BE2C (cell line): ENCODE measurements at places on chromosomes 5 and 9.

- DNase-seq, result no peak
Observed at GRCh38 chr5:107646418-107646817, 24.3 kb downstream of the EFNA5 start.

DNA sequence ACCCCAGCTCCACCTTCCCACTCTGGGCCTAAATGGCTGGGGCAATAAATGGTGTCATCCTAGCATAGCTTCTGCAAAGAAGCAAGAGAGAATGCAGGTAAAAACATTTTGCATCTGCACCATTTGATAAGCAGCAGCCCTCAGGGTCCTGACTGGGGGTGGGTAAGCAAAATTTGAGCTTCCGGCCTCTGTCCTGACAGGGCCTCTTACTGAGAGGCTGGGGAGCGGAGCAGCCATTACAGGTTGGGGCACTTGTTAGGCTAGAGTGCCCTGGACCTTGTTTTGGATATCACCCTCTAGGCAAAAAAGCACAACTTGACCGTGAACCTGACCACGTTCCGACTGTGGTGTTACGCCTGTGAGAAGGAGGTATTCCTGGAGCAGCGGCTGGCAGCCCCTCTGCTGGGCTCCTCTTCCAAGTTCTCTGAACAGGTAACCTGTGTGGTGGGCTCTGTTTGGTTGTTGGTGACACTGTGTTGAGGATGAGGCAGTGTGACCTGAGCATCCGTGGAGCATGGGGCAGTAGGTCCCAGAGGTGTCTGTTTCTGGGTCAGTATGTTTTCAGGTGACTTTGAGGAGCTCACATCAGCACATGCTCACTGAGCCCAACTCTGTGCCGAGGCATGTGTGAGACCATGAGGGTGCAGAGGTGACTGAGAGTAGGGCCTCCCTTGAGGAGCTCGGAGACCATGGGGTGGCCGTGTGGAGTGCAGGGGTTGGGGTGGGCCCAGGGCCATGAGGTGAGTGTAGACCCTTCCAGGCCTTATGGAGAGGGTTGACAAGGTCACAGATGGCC, 23.1 kb downstream of the USP20 start:
- no peak for DNase-seq

DNA sequence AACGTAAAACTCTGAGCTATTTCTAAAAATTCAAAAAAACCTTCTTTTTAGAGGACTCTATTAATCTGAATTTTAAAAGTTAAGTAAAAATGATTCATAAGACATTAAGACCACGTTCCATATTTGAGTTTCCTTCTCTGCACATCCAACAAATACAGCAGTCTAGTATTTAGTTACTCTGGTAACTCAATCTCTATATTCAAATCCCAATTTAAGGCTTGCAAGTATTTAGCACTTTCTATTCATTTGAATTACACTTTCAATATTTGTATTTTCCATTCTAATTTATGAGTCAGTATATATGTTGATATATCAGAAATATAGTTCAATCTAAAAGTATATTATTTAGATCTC, 17.7 kb downstream of the RFX3 start:
- no peak for DNase-seq

DNA sequence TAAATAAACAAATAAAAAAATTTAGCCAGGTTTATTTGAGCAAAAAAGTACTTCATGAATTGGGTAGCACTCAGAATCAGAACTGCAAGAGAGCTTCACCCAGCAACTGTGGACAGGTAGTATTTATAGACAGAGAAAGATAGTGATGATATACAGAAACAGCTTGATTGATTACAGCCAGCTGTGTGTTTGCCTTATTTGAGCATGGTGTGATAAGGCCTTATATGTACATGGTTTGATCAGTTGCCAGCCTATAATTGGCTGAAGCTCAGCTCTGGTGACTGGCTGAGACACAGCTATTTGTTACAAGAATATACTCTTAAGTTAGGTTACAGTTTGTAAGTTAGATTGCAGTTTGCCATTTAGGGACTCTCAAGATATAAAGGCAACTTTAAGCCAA, 34.3 kb upstream of the ARL15 start:
- DNase-seq, result no peak

- DNase-seq, result no peak
Observed at GRCh38 chr9:91710158-91710557, 239.9 kb downstream of the ROR2 start.

DNA sequence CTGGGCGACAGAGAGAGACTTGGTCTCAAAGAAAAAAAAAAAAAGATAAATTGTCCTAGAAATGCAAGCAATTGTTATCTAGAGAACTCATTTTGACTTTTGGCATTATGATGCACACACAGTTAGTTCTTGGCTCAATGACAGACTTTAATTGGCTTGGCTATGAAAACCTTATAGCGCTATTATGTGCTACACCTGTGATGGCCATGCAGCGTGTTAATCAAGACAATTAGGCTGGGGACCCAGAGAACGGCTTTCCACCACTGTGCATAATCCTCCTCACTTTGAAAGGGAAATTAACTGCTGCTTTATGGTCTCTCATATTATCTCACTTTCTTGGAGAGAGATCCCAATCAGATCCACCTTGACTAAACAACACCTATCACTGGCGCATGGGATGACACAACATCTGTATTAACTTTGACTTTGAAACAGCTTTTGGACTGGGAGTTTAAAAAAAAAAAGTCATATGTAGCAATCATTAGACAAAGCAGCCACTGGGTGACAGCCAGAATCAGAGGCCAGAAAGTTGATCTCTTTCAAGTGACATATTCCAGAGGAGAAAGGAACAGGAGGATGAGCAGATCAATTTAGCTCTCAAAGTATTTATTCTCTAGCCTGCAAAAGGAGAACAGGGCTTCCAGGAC, 132.5 kb downstream of the PPP2R2B start:
- DNase-seq, result no peak

DNA sequence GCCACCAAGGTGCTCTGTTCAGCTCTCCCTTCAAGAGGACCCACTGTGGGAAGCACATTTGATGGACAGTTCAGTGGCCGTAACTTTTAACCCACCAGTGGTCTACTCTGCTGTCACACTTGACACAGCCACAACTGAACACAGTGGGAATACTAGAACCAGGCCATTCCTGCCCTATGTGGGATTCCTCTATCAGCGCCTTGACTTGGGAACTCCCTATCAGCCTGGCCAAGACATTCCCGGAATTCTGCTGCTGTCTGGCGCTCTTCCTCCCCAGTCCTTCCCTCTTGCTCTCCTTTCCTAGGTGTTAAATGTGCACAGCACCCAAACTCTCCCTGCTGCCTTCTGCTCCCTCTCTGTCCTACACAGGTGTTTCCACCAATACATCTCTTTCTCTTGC, 23.1 kb upstream of the SH3PXD2B start:
- no peak for DNase-seq

DNA sequence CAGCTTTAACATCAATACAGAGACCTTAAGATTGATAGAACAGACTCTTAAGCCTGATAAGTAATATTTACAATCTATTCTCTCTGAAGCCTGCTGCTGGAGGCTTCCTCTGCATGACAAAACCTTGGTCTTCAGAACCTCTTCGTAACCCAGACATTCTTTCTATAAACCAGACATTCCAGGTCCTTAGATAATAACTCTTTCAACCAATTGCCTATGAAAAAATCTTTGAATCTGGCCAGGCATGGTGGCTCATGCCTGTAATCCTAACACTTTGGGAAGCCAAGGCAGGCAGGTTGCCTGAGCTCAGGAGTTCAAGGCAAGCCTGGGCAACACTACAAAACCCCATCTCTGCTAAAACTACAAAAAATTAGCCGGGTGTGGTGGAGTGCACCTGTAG, 327.8 kb downstream of the ENC1 start:
- no peak for DNase-seq

- DNase-seq, result peak; percentile 43
Observed at GRCh38 chr5:171365351-171365750, 22.3 kb upstream of the NPM1 start.

GRCh38 chr5:87755360-87755759, 342.6 kb upstream of the CCNH start:
- no peak for DNase-seq

GRCh38 chr9:109320331-109320741, 523 bp downstream of the EPB41L4B start:
- peak; percentile 34 for DNase-seq

GRCh38 chr9:79769476-79770275, 197.9 kb downstream of the TLE4 start:
- no peak for DNase-seq

GRCh38 chr5:131983244-131983771, 28.1 kb downstream of the ACSL6 start:
- no peak for DNase-seq

- no peak for DNase-seq
Observed at GRCh38 chr9:83239747-83240146, 176.8 kb upstream of the RASEF start.
